ENCODE measurements at places on chromosomes 3 and 15.

DNA sequence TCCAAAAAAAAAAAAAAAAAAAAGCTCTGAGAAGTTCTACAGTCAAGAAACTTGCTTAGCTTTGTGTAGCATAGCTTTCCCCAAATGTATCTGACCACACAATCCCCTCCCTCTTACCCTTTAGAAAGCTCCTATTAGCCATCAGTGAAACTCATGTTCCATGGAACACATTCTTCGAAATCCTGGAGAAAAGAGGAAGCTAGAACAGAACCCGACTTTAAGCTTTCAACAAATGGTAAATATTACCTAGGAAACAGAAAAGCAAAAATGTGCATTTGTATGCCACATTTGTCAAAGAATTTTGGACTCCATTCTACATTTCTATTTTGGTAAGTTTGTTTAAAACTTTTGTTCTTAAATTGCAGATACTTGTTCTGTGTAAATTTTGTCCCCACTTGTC is 17.4 kb upstream of the CRTC3 start:
- DNase-seq = no peak

DNA sequence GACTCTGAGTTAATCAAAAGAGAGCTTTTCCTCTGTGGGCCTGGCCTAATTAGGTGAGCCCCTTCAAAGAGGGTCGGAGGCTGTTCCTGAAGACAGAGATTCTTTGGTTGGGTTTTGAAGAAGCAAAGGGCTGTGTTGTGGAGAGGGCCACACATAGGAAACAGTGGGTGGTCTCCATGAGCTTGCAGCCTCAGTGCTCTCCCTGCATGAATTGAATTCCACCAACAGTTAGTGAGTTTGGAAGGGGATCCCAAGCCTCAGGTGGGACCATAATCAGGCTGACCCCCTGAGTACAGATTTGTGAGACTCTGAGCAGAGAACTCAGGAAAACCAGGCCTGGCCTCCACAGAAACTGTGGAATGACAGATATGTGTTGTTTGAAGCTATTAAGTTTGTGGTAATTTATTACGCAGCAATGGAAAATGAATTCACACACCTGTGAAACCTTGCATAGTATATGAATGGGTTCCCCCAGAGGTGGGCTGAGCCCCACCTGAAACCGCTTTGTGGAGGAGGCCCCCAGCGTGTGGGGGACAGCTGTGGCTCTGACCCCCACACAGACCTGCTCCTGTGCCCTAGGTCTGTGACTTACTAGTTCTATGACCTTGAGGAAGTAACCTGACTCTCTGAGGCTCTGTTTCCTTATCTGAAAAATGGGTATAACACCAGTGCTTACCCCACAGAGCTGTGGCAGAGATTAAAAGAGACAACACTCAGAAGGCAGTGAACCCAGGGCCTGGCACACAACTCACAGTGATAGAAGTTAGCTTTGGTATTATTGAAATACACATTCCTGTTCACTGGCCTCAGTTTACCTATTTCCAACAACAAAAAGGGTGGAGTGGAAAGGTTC is 431.3 kb downstream of the FOXP1 start:
- no peak for DNase-seq

- DNase-seq = no peak
Measured at GRCh38 chr15:81170511-81170910, 26.2 kb upstream of the IL16 start.

GRCh38 chr3:187741403-187742350 is 3.6 kb downstream of the BCL6 start:
- peak; percentile 20 for DNase-seq

- DNase-seq = no peak
Measured at GRCh38 chr3:125367403-125368230, 7.5 kb downstream of the ZNF148 start.

GRCh38 chr15:38706956-38707355 is 142.3 kb upstream of the RASGRP1 start:
- DNase-seq = no peak
